Stimulated activated CD4-positive, alpha-beta T cell treated with anti-CD3 and anti-CD28 coated beads, TNF-alpha, amount 100 ng/mL, for 4 hours (primary cell): ENCODE measurements at places on chromosomes 13 and 19.
A peak's percentile ranks its signal among the peaks of the same experiment; 100 is the strongest.

DNA sequence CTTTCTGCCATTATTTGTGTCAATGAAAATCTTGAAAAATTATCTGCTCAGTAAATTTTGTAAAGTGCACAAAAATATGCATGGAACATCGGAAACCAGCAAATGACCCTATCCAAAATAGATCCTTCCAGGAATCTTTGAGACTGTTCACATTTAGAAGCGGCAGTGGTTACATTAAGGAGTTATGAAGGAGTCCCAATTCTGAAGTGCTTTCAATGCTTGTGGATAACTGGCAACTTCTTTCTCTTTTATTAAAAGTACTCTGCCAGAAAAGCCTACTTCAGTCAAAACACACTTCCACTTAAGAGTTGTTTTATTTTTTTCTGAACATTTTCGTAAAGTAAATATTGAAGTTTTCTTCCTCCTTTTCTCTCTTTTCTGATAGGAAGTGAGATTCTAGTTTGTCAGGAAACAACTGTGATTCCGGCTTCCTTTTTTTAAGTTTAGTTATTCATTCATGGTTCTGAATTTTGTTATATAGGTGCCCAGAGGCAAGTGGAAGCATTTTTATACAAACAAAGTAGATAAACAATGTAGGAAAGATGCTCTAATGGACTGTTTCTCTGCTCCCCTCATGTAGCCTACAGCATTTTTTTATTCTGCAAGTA lies 83.5 kb downstream of the PCDH9 start:
- DNase-seq: no peak

DNA sequence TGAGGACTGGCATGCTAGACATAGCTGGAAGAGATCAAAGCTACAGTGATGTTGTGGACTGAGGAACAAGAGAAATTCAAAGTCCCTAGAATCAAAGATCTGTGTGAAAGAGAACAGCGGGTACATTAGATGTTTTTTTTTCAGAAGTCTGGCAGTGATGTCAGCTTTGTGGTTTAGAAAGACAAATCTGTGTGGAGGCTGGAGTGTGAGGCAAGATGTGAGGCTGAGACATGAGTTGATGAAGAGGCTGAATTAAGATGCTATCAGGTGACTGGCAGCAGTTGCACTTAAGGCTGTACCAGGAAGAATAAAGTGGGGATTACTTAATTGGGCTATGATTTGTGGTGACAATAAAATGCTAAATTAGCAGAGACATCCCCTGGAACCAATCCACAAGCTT lies 46.5 kb downstream of the DNAJC3 start:
- no peak for DNase-seq

- no peak for DNase-seq
Observed at GRCh38 chr13:35964011-35964862, 166.9 kb downstream of the DCLK1 start.

DNA sequence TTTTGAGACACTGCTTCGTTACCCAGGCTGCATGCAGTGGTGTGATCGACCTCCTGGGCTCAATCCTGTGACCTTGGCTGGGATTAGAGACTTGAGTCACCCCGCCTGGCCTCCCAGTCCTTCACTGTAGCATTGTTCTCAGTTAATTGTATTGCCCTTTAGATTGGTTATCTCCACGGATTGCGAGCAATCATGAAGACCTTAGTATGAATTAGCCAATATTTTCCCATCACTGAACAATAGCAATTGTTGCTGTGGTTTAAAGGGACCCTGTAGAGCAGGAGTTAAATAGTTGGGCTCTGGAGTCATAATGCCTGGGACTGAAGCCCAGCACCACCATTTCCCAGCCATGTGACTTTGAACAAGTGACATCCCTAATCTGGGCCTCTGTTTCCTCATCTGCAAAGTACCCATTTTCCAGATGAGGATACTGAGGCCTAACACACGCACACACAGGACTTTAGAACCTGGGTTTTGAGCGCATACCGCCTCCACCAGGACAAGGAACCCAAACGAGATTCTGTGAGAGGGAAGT lies 8.4 kb downstream of the PPP1R14A start:
- no peak for DNase-seq

DNA sequence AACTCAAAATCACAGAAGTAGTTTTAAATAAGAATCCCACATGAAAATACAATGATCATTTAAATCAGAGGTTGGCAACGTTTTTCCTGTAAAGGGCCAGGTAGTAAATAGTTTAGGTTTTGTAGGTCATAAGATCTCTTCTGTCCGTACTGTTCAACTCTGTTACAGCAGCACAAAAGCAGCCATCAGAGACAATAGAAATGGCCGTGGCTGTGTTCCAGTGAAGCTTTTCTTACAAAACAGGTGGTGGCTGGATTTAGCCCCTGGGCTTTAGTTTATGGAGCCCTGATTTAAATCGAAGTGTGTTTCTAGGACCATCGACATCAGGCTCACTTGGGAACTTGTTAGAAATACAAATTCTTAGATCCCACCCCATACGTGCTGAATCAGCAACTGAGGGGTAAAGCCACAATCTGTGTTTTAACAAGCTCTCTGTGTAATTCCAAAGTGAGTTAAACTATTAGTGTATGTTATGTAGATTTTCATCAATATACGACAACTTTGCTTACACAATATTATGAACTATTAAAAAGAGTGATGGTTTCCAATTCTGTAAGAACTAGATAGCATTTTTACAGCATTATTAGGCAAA lies 54.8 kb upstream of the MIR17HG start:
- DNase-seq: no peak

GRCh38 chr19:29943615-29944014 lies 1.6 kb downstream of the URI1 start:
- no peak for DNase-seq

GRCh38 chr19:48683349-48683748 lies 10.5 kb upstream of the NTN5 start:
- no peak for DNase-seq

- no peak for DNase-seq
Observed at GRCh38 chr13:97761796-97762540, 191.5 kb upstream of the IPO5 start.

- peak; percentile 15 for DNase-seq
Observed at GRCh38 chr13:75635828-75636435, at the start of gene LMO7. Gene LMO7, plus strand, starts transcription at chr13:75636330. Its CDS starts 328 bp downstream, at chr13:75636658.
